ENCODE measurements at places on chromosomes 12 and 14. TPM values are rescaled to one million over a fixed set of nuclear protein-coding genes. Genes with fewer than 3 reads are reported as not detected.
A peak's percentile ranks its signal among the peaks of the same experiment; 100 is the strongest.

- H3K27me3 ChIP-seq = no peaks in the 10 kb centered on the region
- H3K27ac ChIP-seq = no peak overlapping the region
- H3K36me3 ChIP-seq = peaks cover 7% of the 10 kb centered on the region
- H3K4me1 ChIP-seq = peaks cover 6% of the 10 kb centered on the region
- H3K4me3 ChIP-seq = no peak overlapping the region
Observed at GRCh38 chr14:34997762-34998161, 15.0 kb downstream of the SRP54 start.

PGAM5 gene
- 21.5 TPM for total RNA-seq

DNA sequence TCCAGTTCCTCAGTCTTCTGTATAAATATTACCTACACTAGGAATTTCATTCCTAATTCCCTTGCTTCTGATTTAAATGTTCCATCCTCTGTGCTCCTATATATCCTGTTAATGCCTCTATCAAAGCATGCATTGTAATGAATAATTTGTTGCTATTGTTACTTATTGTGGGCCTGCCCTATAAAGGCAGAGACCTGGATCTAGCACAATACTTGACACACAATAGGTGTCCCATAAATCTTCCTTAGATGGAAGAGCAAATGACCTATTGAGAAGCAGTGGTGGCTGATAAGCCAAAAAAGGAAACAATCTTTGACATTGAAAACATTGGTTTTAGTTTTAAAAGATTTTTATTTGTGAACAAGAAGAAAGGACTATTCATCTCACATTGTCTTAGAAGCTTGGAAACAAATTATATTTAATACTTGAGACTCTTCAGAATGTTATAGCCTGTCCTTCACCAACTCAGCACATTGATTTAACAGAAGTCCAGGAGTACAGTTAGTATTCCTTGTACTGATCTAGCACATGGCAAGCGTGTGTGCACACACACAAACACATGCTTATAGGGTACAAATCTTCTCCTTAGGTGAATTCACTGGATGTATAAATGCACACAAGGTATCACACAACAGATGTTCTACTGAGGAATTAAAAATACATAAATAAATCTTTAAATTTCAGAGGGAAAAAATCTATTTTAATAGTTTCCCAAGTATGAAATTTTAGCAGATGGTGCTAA lies 135.9 kb downstream of the DUSP6 start:
- no peaks in the 10 kb centered on the region for H3K27me3 ChIP-seq
- no peak for DNase-seq
- H3K4me1 ChIP-seq = peaks cover 5% of the 10 kb centered on the region
- no peaks in the 10 kb centered on the region for H3K36me3 ChIP-seq
- H3K27ac ChIP-seq = no peak overlapping the region

TBX3 gene
- 3.5 TPM for total RNA-seq

- no peak for DNase-seq
- no peaks in the 10 kb centered on the region for H3K4me1 ChIP-seq
- no peaks in the 10 kb centered on the region for H3K36me3 ChIP-seq
- no peak overlapping the region for H3K27ac ChIP-seq
Observed at GRCh38 chr14:96264853-96265252, 8.8 kb downstream of the BDKRB1 start.

SLC38A2 gene
- total RNA-seq = 384 TPM

GRCh38 chr12:79508622-79509021 lies 182.1 kb downstream of the PAWR start:
- DNase-seq = no peak
- H3K27ac ChIP-seq = no peak overlapping the region
- H3K27me3 ChIP-seq = no peaks in the 10 kb centered on the region

- H3K27me3 ChIP-seq = no peaks in the 10 kb centered on the region
- H3K4me1 ChIP-seq = no peaks in the 10 kb centered on the region
- no peak for DNase-seq
- H3K36me3 ChIP-seq = no peaks in the 10 kb centered on the region
Observed at GRCh38 chr14:62824086-62824485, 221.2 kb downstream of the KCNH5 start.

DNA sequence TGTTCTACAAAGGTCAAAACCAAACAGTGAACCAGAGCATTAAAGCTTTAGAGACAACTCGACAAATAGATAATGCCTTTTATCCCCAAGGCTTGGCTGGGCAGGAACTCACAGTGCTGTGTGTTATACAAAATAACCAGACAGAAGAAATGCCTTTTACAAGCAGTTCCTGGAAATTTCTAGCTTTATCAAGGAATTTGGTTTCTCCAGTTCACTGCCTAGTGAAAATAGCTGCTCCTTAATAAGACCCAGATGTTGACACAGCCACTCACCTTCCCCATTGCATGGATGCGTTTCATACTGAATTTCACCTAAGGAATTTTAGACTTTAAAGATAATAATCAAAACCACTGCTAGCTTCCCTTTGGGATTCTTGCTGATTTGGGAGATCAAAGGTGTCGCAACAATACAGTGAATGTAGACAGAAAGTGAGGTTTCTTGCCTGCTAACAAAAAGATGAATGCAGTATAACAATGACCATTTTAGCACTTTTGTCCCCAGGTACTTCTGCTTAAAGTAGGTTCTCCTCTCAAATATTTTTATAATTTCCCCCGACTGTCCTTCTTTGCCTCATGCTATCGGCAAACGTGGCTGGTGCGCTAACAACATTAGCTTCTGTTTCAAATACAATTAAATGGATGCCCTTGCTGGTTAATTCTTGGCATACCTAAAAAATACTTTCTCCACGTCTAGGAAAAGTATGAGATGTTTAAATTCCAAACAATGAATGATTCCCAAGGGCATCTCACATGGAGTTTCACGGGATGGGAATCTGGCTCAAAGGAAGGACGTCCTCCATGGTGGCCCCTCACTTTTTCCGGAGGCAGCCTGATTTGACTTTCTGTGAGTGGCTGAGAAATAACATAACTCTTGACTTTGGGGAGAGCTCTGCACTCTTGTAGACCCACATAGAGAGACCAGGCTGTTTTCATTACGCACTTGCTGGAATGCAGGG lies 162.4 kb downstream of the C12orf75 start:
- no peak overlapping the region for H3K4me3 ChIP-seq
- no peaks in the 10 kb centered on the region for H3K36me3 ChIP-seq
- no peaks in the 10 kb centered on the region for H3K27me3 ChIP-seq
- H3K27ac ChIP-seq = no peak overlapping the region
- no peak for DNase-seq

GRCh38 chr12:113186033-113186365 lies 478 bp downstream of the RITA1 start:
- H3K27me3 ChIP-seq = no peaks in the 10 kb centered on the region
- peak overlapping the region; percentile 97 for H3K27ac ChIP-seq
- no peaks in the 10 kb centered on the region for H3K36me3 ChIP-seq
- peak overlapping the region; percentile 98 for H3K4me3 ChIP-seq
- DNase-seq = no peak

DNA sequence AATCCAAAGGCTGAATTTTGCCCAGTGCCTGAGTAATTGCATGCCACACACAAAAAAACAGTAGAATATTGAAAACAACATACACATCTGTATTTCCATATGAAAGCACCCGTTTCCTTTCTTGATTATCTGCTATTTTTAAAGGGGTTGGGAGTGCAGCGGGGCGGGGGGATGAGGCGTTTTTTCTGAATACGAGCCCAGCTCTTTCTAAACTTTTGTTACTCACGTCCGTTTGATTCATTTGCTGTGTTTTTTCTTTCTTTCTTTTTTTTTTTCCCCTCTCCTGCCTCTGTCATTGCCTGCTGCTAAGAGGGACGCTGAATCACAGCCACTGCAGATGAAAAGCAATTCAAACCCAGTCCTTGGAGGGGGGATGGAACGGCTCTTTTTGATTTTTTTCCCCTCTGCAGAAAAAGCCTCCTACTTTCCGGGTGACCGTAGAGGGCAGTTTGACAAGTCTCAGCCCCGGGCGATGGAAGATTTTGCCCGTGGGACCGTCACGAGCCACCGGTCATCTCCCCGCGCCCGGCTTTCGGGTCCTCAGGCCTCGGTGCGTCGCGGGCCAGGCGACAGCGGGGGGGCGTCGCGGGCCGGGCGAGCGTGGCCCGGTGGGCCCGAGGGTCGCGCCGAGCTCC lies 572 bp upstream of the RASSF8 start:
- H3K4me3 ChIP-seq = peak overlapping the region; percentile 91
- peaks cover 2% of the 10 kb centered on the region for H3K36me3 ChIP-seq
